ENCODE measurements at places on chromosomes 2 and 18. TPM values are rescaled to one million over a fixed set of nuclear protein-coding genes. Genes with fewer than 3 reads are reported as not detected.

DTNA gene
- total RNA-seq = 75.0 TPM

DNA sequence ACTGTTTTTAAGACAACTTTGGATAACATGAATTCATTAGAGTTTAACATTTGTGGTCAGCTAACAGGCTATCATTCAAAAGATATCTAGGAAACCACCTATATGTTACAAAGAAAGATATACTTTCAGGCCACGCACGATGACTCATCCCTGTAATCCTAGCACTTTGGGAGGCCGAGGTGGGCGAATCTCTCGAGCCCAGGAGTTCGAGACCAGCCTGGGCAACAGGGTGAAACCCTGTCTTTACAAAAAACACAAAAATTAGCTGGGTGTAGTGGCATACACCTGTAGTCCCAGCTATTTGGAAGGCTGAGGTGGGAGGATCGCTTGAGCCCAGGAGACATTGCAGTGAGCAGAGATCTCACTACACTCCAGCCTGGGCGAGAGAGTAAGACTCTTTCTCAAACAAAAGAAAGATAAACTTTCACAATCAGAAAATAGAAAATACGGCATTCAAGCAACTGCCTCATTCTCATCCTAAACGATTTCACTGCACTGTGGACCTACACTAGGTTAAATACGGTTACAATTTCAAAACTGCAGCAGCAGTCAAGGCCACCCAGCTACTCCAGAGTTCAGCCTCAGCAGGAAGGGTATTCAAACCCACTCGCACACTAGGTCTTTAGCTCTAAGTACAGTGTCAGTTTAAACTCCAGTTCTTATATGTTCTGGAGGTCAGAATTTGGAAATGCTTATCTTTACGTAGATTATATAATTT is 250.0 kb upstream of the SLC39A10 start:
- DNase-seq = no peak

DNA sequence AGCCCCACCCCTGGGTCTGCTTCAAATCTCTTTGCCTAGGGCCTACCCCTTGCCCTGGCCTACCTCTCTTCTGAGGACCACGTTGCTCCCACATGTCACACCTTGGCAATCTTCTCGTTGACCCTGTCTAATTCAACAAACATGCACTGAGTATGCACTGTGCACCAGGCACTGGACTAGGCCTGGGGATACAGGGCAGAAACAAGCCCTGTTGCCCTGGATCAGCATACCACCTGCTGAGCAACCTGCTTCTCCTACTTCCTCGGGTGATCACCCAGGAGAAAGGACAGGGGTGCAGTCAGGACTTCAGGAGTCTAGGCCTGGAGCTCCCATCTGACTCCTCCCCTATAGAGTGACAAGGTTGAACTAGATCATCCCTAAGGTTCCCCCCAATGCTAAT is 9.7 kb downstream of the WNT10A start:
- DNase-seq = no peak

- no peak for DNase-seq
Observed at GRCh38 chr2:179049203-179049545, 763 bp downstream of the CCDC141 start.

Measured in esophagus squamous epithelium (tissue), 5 donors.